NCI-H345 (cell line): ENCODE measurements at places on chromosomes 2 and 18.
A peak's percentile ranks its signal among the peaks of the same experiment; 100 is the strongest.

- no peak for DNase-seq
Observed at GRCh38 chr2:165864296-165864695, 70.2 kb upstream of the GALNT3 start.

GRCh38 chr2:104658144-104658835, 195.6 kb upstream of the POU3F3 start:
- DNase-seq = no peak

DNA sequence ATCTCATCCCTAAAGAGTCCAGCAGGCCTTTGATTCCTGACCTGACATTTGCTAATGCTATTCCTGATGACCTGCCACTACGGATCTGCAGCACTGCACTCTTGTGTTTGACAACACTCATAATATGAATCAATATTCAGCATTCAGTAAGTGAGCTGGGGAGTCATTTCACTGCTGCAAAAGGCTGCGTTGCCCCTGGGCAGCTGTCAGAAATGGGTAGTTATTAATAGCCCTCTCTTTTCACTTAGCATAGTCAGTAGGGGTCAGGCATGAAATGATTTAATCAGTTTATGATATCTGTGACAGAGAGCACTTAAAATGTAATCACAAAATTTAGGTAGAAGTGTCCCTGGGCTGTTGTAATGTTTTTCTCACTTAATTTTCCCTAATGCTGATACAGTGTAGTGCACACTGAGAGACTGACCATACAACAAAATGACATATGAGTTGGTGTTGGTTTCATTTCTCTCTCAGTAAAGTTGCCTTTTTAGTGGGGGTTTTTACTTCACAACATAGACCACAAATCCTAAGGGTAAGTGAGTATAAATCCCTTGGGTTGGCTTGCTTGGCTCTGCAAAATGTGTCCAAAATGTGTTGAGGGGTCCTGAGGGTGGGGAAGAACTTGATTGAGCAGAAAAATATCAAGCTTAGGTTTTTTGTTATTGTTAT, 184.8 kb downstream of the CAMKMT start:
- no peak for DNase-seq

- no peak for DNase-seq
Observed at GRCh38 chr18:8357320-8357719, 251.9 kb upstream of the RAB12 start.

DNA sequence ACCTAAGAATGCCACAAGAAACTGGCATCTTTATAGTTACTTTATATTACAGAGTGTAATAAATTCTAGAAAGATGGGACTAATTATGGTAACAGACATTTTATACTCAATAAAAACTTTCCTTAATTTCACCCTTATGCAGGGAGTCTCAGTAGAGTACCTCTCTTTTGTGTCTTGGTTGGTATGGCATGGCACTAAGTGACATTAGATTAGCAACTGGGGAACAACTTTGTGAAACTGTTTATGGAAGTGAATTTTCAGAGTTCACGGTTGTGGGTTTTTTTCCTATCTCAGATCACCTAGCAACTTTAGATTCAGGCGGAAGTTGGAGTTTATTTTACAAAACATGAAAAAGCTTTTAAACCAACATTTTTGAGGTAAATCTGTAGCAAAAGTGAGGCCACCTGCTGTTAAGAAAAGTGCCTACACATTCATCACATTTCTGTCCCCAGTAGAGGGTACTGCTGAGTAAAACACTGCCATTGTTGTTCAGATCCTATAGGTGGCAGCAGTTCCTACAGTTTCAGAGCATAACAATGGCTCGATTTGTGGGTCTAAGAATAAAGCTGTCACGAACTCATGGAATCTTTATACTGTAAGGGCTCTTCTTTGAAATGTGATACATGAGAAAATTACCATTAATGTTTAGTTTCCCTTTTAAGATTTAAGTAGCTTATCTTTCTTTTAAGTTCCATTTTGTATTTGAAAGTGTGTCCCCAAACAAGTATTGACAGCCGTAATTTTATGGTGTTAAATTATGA, 117.6 kb downstream of the CAMKMT start:
- DNase-seq = peak; percentile 79

- no peak for DNase-seq
Observed at GRCh38 chr2:175887776-175888175, 114.3 kb downstream of the LNPK start.

DNA sequence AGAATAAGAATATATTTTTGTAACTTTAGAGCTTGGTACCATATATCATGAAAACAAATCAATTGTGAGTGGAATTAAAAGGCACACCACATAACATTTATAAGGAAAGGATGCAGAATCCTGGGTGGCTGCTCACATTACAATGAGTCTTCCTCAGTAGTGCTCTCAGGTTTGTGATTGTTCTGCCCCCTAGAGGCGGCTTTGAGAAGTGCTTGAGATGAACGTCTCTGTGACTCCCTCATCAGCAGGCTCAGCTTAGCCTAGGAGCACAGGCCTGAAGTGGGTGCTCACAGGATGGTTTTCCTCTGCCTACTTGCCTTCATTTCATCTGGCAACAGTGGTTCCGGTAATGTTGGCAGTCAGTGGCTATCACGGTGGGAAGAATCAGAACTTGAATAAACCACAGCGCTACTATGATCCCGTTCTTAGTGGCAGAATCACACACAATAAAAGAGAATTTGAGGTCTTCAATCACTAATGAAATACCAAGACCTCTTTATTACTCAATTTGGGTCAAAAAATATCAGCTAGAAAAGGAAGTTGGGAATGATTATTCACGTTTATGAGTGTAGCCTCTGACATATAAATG, 38.1 kb upstream of the B4GALT6 start:
- peak; percentile 81 for DNase-seq

DNA sequence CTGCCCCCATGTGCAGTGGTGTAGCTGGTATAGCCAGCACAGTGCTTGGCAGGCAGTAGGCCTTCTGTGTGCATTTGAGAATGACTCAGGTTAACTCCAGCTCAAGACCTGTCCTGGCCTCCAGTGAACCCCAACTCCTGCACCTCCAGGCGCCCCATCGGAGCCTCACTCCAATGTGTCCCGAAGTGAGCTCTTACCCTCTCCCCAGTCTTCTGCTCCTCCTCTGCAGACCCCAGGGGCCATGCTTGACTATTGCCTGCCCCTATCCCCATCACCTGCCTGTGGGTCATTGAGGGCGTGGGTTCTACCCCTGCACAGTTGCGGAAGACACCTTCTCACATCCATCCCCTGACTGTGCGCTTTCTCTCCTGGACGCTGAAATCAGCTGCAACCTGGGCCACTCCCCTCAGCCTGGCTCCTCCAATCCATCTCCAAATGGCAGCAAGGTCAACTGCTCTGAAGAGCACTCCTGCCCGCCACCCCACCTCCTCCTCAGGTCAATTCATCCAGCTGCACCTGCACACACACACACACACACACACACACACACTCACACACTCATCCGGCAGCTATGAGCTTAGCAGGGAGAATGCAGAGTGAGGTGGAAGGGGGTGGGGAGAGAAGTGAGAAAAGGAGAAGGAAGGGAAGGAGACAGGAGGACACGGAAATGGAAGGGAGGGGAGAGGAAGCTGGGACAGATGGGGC, 130.3 kb upstream of the GLI2 start:
- DNase-seq = no peak

DNA sequence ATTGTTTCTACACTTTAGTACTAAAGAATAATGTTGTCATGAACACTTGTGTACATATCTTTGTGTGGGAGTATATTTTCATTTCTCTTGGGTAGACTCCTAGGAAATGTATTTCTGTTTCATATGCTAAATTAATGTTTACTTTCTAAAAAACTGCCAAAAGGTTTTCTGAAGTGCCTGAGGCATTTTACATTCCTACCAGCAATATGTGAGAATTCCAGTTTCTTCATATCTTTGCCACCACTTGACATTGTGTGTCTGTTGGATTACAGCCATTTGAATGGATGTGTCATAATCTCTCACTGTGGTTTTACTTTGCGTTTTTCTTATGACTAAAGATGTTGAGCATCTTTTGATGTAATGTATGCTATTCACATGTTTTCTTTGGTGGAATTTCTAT, 428.2 kb upstream of the KCNH7 start:
- no peak for DNase-seq

GRCh38 chr2:174341995-174342685, 7.4 kb downstream of the SP9 start:
- peak; percentile 36 for DNase-seq

GRCh38 chr18:34023471-34023870, 201.2 kb downstream of the NOL4 start:
- DNase-seq = no peak

DNA sequence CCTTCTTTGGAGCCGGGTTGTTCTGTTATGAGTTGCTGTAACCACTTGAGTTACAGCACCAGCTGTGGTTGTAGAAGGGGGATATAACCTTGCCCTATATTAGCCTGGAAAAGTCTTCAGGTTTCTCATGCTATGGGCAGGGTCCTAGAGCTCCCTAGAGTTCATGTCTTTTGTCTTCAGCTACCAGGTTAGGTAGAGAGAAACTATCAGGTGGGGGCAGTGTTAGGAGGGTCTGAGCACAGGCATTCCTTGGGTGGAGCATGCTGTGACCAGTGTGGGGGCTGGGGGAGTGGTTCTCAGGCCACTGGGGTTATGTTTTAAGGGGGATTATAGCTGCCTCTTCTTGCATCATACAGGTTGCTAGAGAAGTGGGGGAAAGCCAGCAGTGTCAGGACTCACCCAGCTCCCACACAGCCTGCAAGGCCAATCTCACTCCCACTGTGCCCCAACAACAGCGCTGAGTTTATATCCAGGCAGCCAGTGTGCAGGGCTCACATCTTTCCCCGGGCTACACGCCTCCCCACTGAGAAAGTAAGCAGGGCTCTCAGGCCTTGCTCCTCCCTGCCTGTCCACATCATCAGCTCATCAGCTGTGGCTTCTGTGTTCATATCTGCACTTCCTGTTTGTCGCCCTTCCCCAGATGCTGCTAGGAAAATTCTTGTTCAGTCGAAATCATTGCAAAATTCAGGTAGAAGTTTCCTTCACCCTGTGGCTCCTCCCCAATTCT, 133.8 kb upstream of the NRXN1 start:
- peak; percentile 18 for DNase-seq

DNA sequence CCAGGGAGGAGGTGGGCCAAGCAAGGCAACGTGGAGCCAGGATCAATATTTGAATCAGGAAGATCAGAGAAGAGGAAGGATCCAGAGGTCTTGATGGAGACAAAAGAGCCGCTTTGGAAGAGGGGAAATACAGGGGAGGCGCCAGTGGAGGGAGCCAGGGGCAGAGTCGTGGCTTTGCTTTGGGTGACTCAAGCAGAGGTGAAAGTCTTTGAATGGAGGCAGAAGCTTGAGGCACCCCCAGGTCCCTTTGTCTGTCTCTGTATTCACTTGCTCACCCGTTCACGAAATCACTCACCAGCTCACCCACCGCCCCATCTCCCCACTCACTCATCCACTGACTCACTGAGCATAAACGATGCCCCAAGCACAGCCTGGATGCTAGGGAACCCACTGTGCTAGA, 134.1 kb downstream of the ACOXL start:
- DNase-seq = no peak

- DNase-seq = peak; percentile 56
Observed at GRCh38 chr2:128986867-128987268, 668.2 kb upstream of the HS6ST1 start.

GRCh38 chr2:8203364-8203763, 478.5 kb upstream of the ID2 start:
- DNase-seq = no peak

- no peak for DNase-seq
Observed at GRCh38 chr2:197131558-197131855, 179.1 kb downstream of the ANKRD44 start.

DNA sequence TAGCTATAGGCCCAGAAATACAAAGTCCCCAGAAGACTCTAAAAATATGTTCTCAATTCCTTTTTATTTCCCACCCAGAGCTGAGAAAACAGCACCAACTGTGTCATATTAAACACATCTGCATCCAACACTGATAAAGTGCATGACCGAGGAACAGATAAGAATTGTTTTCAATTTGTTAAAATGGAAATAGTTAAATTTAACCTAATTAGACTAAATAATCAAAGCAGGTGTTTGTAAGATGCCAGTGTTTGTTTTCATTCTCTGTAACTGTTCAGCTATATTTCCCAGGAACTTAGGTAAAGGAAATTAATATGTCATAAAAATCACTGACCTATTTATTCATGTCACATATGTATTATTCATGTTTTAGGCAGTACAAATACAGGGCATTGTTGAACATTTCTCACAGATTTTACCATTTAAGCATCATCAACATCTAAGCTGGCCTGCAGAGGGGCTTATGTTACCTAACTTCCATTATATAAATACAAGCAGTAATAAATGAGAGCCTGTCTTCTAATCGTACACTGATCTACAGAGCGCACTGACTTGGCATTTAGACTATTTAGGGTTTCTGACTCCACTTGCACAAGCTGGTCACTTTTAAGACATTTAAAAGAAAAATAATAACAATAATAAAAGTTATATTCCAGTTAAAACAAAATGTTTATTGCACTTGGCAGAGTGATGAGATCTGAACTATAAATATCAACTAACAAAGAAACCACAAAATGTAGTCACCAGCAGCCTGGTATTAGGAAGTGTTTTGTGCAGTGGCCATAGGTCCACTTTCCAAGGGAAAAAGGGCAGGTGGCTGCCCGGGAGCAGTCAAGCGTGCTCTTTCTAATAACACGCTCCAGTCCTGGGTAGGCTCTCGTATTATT, 86.6 kb upstream of the ZFP36L2 start:
- no peak for DNase-seq

- DNase-seq = no peak
Observed at GRCh38 chr2:201484805-201485204, 33.3 kb downstream of the STRADB start.

- DNase-seq = no peak
Observed at GRCh38 chr2:146481629-146482028, 1363.2 kb upstream of the ACVR2A start.

DNA sequence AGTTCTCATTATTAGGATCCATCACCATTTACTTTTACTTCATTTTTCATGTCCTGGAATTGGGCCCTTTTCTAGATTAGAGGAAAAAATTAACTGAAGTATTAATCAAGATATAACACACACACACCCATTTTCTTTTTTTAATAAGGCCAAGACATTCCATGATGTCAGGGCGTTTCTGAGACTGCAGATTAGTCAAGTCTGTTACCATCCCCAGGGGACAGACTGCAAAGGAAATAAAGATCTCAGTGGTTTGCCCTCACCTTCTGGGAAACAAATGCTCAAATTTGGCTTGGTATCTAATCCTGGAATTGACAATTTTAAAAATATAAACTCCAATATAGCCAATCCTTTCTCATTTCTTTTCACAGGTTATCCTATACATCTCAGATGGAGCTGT, 27.4 kb downstream of the RMP24 start:
- DNase-seq = no peak

DNA sequence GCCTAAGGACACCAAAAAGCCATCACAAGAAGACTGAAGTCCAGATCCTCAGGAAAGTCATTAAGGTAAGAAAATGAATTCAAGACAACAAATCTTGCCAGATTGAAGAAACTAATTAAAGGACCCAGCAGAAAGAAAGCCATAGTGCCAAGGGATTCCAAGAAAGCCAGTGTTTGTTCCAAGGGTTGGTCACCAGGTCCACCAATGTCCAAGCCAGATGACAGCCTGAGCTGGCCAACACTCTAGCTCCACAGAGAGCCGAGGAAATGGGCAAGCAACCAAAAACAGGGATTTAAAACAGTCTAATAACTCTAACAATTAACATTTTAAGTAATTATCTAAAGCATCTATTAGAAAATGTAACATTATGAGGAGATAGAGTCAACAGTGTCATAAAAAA, 49.2 kb downstream of the DNER start:
- no peak for DNase-seq
